ENCODE measurements at places on chromosomes 6 and 20.
A peak's percentile ranks its signal among the peaks of the same experiment; 100 is the strongest.

DNA sequence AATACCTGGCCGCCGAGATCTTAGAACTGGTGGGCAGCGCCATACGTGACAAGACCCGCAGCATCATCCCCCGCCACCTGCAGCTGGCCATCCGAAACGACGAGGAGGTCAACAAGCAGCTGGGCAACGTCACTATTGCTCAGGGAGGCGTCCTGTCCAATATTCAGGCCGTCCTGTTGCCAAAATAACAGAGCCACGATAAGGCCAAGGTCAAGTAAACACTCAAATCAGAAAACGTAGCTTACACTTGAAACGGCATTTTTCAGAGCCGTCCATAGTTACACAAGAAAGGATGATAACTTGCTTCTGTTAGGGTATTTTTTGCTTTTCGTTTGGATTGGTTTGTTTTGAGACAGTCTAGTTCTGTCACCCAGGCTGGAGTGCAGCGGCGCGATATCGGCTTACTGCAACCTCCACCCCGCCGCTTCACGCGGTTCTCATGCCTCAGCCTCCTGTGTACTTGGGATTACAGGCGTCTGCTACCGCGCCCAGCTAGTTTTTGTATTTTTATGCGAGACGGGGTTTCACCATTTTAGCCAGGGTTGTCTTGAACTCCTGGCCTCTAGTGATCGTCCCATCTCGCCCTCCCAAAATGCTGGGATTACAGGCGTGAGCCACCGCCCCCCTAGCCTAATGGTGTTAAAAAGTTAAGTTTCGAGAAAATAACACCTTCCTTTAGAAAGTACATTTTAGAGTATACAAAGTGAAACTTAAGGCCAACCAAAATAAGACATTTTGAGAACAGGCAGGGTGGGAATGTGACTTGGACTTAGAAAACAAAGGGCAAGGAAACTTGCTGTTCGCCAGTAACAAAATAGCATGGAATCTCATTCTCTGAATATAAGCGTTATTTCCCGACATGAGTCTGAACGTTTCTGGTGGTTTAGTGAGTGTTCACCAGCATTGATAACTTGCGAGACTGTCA is 42.8 kb upstream of the HFE start:
- no peak for DNase-seq

- no peak for DNase-seq
Measured at GRCh38 chr20:41776421-41776820, 158.2 kb upstream of the CHD6 start.

- no peak for DNase-seq
Measured at GRCh38 chr6:23591761-23592160, 534.3 kb upstream of the NRSN1 start.

DNA sequence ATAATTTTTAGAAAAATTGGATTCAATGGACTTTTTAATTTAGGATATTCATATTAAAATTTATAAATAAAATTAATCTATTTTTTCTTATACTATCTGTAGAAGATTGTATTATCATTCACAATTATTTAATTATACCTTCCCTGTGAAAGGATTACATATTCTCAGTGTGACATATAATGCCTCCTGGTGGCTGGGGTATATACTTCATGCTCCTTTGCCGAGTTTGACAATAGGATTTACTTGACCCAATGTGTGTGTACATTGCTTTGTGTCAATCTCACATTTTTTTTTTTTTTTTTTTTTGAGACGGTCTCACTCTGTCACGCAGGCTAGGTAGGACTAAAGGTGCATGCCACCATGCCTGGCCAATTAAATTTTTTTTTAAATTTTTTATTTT is 230.0 kb upstream of the CHD6 start:
- no peak for DNase-seq

DNA sequence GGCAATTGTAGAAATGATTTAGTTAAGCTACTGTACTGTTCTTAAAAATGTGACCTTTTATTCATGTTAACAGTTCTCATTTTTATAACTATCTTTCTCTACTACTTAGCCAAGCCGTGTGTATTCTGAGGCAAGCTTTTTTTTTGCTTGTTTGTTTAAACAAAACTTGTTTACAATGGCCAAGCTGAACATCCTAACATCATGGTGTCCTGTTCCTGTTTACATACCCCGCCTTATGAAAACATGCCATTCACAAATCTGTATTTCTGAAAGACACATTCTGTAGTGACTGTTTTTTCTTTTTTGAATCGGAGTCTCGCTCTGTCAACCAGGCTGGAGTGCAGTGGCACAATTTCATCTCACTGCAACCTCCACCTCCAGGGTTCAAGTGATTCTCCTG is 140.9 kb downstream of the NCOA3 start:
- DNase-seq, result no peak

DNA sequence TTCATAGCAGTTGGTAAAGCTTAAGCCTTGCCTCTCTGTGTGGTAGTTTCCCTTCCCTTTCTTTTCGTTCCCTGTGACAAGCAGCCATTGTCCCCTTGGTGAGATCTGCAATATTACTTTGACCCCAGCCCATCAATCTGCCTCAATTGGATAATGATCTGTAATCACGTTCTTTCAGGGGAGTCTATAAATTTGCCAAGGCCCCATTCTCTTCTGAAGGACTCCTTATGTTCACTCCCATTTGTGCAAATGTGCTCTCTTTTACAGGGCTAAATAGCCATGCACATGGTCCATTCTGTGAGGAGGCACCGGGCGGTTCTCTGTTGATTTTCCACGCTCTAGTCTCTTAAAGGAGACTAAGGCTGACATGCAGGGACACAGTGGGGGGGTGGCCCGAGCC is 660.4 kb upstream of the SLC35B3 start:
- DNase-seq, result no peak

DNA sequence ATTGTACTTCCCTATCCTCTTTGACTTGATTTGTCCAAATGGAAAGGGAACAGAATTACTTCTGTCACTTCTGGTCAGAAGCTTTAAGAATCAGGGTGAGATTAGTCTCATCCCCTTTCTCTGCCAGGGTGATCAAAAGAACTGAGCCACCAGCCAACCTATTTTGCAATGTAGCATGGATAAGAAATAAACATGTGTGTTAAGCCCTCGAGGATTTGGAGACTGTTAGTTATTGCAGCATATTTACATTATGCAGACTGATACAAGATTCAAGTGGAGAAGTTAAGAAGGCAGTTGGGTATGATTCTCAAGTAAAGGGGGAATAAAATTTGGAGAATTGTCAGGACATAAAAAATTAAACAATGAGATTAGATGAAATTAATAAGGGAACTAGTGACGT is 106.0 kb downstream of the FRK start:
- no peak for DNase-seq

DNA sequence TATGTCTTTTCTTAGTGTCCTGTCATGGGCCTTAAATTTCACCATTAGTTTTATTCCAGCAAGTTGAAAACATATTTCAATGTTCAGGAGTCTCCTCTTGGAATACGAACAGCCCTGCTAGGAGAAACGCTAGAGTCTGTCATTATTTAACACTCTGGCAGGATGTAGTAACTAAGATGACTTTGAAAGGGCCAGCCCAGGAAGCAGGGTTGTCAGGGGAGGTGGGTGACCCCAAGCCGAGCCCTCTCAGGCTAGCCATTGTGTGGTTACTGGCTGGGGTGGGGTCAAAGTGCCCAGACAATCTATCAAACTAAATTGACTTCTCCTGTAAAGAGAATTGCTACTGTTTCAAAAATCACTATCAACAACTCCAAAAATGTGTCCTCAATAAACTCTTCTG is 67.8 kb downstream of the LY86 start:
- no peak for DNase-seq

DNA sequence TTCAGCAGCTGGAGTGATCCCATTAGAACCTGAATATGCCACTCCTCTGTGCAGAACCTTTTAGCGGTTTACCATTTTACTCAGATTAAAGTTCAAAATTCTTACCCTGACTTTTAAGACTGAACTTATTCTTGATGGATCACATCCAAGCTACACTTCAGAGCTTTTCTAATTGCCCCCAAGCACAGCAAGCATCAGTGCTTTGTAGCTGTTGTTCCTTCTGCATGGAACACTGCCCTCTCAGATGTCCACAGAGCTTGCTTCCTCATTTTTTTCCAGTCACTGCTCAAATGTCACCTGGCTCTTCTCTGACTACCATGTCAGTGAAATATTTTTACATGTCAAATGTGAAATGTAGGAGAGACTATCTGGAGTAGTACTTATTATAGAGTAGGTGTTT is 1.6 kb upstream of the SLC35B3 start:
- no peak for DNase-seq

DNA sequence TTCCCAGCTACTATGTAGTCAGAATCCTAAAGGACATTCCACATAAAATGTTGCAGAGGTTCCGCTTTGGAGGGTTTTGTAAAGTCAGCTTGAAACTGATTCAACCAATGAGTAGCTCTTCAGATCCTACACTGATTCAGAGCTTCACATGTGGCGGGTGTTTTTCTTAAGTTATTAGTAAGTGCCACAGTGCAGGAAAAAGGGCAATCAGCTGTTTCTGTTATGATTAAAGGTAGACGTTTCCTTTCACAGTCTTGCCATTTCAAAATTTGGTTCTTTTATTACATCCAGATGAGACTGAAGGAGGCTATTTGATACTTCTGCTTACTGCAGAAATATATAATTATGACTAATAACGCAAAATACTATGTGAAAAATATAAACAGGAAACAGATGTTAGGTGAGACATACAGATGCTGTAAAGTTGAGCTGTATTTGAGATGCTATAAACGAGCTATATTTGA is 443.9 kb downstream of the CDKAL1 start:
- DNase-seq, result no peak

DNA sequence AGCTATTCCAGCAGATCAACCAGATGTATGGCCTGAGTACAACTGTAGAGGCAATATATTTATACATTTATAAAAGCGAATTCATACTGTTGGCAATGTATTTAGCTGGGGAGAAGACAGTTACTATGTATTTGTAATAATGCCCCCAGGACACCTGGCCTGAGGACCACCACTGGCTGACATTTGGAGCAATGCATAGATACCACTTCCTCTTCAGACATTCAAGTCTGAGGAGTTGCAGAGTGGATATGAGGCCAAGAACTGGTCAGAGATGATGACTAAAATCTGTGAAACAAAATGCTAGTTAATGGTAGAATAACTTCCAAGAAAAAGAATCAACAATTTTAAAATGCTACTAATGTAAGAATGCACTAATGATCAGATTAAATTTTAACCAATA is 462.3 kb downstream of the CDC5L start:
- no peak for DNase-seq

GRCh38 chr6:11326116-11326515 is 93.6 kb upstream of the NEDD9 start:
- DNase-seq, result no peak

GRCh38 chr6:1611322-1611571 is 1.5 kb downstream of the FOXC1 start:
- no peak for DNase-seq

DNA sequence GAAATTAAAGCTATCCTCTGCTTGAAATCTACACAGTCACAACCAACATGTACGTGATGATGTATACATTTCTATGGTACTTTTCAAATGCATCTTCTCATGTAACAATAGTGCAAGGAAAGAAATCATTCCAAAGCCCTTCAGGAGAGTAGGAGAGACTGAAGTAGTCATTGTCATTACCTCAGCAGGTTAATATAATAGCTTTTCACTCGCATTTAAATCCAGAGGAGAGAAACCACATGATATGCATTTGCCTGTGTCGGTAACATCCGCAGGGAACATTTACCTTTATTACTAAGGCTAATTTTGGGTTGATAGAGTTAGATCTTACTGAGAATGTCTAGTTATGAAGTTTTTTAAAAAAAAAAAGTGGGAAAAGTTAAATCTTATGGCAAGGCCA is 186.6 kb upstream of the DTNBP1 start:
- no peak for DNase-seq

- DNase-seq, result no peak
Measured at GRCh38 chr6:163579111-163579879, 164.8 kb downstream of the QKI start.

DNA sequence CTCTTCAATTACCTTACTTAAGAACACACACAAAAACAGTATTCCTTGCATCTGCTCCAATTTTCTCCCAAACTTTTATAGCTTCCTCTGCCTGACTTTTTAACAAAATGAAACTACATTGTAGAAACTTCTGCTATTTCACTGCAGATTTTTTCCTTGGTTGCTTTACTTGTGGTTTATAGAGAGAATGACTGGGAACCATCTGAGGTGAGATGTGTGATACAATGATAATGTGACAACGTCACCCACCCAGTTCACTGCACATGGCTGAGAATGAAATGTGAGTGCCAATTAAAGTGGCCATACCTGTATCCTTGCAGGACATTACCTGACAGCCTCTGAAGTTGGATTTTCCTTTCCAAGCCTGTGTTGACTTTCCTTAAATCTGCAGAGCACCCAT is 258.4 kb downstream of the CD83 start:
- no peak for DNase-seq

DNA sequence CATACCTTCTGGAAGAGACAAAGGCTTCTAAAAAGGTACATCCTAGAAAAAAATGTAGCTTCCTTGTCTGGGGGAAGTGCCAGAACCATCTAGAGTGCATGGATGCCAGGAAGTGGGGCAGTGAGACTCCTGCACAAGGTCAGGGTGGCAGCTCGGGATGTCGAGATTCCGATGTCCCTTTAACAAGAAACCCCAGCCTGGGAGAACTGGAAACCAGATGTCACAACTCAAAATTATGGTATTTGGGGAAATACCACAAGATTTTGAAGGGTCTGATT is 168.4 kb downstream of the ZDHHC14 start:
- no peak for DNase-seq

GRCh38 chr6:167141667-167142432 is 15.9 kb downstream of the GPR31 start:
- DNase-seq, result peak; percentile 37

DNA sequence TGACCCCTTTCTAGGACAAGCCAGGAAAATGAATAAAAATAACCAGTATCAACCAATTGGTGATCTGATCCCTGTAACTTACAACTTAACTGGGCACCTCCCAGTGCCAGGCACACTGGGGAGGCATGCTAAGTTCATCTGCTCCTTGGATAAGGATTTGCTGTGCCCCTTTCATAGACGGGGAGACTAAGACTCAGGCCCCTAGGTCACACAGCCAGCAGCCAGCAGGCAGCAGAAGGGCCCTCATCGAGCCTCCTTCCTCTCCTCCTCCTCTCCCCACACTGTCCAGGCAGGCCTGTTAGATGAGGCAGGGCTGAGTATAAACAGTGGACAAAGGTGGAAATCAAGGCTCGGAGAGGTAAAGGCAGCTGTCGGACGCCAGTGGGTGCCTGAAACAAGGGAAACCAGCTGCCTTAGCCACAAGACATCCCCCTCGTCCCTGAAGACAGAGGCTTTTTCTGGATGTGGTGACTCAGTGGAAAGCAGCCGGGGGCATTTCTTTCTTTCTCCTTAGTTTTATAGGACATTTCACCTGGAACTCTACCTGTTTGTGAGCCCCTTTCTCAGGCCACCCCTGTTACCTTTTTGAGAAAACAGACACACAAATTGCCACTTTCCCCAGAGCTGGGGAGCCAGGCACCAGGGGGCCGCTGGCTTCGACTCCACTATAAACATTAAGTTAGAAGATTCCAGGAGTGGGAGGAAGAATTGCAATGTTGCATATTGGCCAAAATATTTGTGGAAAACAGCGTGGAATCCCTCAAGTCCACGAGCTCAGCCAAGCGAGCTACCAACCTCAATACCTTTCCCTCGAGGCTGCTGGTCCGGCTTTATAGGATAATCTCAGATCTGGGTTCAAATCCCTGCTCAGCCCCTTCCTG is 166.0 kb downstream of the PREX1 start:
- no peak for DNase-seq

- DNase-seq, result no peak
Measured at GRCh38 chr6:75268121-75268987, 16.2 kb downstream of the TMEM30A start.

Data from SK-N-DZ (cell line).